ENCODE measurements at places on chromosomes 13 and 19. TPM values are rescaled to one million over a fixed set of nuclear protein-coding genes. Genes with fewer than 3 reads are reported as not detected.

Gene PDX1
- not detected for polyA plus RNA-seq

Gene FLT3LG
- 4.1 TPM for polyA plus RNA-seq

Gene ZNF559
- polyA plus RNA-seq: 2.6 TPM

Gene B9D2
- polyA plus RNA-seq: 13.1 TPM

Gene LGALS14
- polyA plus RNA-seq: not detected

Gene UNC13A
- polyA plus RNA-seq: 0.05 TPM

Gene TEX26
- 0.04 TPM for polyA plus RNA-seq

Gene SLC39A3
- polyA plus RNA-seq: 32.6 TPM

Gene ZSCAN1
- not detected for polyA plus RNA-seq

Gene RASGRP4
- 0.31 TPM for polyA plus RNA-seq

Gene SOX1
- polyA plus RNA-seq: not detected

Gene ONECUT3
- not detected for polyA plus RNA-seq
